HS-27A (cell line): ENCODE measurements at places on chromosomes 11 and 22.

GRCh38 chr11:115580416-115580815, 76.2 kb upstream of the CADM1 start:
- DNase-seq = no peak

GRCh38 chr11:9787981-9788521, 124.2 kb downstream of the SWAP70 start:
- peak; percentile 81 for DNase-seq

- DNase-seq = no peak
Measured at GRCh38 chr11:45625611-45626010, 39.8 kb downstream of the CHST1 start.

GRCh38 chr22:17380359-17381087, 11.3 kb downstream of the CECR2 start:
- DNase-seq = no peak

DNA sequence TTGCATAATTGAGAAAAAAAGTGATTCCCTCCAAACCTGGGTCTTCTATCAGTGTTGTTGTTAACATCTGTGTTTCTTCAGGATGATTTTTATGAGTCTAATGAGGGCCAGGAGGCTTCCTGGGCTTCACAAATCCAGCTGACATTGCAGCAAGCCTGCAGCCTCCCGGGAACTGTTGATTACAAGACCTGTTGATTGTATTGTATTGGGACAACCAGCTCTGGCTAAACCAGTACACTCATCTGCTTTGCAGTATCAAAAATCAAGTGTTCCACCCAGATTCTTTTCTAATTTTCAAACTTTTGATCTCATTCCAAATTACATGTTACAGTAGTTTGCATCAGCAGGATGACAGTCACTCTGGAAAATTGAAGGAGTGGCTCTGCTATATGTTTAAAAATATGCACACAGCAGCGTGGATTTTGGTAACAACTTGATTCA, 16.1 kb upstream of the PRSS23 start:
- DNase-seq = no peak

GRCh38 chr11:127943763-127944162, 643.6 kb downstream of the ETS1 start:
- no peak for DNase-seq

GRCh38 chr11:12411806-12412727, 34.7 kb downstream of the PARVA start:
- DNase-seq = peak; percentile 95

DNA sequence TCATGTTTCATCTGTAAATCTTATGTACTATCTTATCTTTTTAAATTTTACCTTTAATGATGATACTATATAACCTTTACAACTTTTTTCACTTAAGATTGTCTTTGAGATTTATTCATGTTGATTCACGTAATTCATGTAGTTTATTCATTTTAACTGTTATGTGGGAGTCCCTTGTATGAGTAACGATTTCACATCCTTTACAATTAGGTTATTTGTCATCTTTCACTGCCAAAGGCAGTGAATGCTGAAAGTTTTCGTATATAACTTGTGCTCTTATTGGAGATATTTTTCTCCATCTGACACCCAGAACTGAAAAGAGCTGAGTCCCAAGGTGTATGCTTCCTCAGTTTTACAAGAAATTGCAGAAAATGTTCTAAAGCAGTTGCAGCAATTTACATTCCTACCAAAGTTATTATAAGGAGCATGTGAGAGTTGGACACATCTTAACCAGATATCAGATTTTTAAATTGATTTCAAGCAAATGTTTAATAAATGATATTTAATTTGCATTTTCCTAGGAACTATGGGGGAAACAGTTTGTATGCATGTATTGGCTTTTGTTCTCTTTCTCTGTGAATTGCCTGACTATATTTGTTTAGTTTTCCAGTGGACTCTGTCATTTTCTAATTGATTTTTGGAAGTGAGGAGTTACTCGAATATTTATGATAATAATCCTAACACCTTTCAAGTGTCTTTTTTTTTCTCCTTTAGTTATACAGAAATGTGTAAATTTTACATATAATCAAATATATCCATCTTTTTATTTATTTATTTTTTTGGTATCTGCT, 6.4 kb downstream of the ARL14EP start:
- DNase-seq = no peak

DNA sequence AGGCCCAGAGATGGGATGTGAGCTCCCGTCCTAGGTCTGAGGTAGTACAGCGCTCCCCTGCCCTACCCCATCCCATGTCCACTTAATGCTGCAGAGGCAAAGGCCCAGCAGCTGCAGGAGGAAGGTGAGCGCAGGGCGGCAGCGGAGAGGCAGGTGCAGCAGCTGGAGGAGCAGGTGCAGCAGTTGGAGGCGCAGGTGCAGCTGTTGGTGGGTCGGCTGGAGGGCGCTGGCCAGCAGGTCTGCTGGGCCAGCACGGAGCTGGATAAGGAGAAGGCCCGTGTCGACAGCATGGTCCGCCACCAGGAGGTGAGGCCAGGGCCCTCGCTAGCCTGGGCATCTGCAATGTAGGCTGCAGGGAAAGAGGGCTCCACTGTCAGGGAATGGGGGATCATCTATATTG, 15.2 kb downstream of the CCDC157 start:
- no peak for DNase-seq

GRCh38 chr11:124844664-124845079, 20.6 kb upstream of the ROBO3 start:
- DNase-seq = no peak

DNA sequence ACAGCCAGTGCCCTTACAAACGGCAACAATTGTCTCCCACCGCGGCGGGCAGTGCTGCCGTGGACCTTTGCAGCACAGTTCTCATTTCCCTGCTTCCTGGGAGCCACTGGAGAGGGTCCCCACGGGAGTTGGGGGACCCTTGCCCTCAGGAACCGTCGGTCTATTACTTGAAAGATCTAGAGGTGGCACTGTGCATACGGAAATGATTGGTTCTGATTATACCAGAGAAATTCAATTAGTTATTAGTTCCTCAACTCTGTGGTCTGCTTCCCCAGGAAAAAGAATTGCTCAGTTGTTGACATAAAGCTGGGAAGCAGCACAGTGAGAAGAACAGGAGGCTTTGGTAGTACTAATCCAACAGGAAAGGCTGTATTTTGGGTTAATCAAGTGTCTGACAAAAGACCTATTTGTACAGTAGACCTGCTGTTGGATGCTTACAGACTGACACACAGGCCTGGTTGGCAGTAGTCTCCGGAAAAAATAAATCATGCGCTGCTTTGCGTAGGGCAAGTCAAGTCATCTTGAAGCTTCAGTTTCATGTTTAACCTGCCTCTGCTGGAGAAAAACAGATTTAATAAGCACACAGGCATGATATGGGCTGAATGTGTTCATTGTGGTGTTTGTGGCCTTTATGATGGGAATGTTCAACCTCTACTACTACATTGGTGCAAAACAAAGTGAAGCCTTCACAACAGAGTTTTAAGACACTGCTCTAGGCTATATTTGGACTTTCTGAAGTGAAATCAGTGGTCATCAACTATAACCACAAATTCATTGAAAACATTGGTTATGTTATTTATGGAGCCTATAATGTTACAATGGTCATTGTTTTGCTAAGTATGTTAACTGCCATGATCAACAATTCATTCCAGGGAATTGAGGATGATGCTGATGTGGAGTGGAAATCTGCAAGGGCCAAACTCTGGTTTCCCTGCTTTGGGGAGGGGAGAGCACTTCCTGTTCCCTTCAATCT, 54.6 kb upstream of the SC5D start:
- no peak for DNase-seq

DNA sequence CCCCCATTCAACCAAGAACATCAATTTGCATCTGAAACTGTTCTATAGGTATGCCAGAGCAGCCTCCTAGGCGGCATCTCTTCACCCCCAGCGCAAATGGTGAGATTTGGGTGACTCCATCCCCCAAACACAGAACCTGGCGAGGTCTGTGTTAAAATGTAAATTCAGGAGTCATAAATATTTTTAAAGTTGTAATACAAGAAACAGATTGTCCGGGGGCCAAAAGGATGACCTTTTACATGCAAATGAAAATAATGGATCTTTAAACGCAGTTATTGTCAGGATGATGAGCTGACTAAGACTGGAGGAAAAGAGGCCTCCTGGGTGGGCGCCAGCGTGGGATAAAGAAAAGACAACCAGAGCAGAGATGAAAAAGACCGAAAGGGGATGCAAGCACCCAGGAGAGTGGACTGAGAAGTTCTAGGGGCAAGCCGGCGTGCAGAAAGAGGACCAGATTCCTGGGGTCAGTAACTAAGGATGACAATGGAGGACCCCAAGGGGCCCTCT, 16.0 kb upstream of the ADA2 start:
- DNase-seq = no peak

GRCh38 chr11:3037040-3037944, 19.9 kb downstream of the CARS1 start:
- no peak for DNase-seq

- no peak for DNase-seq
Measured at GRCh38 chr11:107623183-107623582, 32.2 kb downstream of the ELMOD1 start.

DNA sequence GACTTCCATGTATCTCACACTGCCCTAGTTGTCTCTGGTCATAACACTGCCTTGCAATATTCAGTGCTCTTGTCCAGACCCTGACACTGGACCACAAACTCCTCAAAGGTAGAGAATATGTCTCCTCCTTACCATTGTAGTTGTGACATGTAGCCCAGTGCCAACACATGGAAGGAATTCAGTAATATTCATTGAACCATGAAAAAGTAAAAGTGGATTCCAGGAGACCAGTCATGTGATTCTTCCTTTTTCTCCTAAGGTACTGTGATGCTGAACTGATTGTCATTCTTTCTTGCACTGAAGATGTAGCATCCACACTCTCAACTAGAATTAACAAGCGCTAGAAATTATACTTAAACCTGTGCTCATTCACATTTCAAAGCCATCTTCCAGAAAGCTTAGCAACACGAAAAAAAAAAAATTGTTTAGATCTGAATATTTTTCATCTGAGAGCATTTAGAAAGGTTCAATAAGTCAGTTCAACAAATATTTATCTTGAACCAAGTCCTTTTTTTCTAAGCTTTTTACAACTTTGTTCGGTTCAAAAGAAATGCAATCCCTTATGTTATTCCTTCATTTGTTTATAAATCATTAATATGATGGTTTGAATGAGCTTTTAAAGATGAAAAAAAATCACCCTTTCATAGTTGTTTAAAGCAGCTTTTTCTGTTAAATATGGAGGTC, 224.7 kb upstream of the BLID start:
- DNase-seq = no peak

GRCh38 chr22:33832558-33833151, 87.6 kb downstream of the LARGE1 start:
- no peak for DNase-seq

DNA sequence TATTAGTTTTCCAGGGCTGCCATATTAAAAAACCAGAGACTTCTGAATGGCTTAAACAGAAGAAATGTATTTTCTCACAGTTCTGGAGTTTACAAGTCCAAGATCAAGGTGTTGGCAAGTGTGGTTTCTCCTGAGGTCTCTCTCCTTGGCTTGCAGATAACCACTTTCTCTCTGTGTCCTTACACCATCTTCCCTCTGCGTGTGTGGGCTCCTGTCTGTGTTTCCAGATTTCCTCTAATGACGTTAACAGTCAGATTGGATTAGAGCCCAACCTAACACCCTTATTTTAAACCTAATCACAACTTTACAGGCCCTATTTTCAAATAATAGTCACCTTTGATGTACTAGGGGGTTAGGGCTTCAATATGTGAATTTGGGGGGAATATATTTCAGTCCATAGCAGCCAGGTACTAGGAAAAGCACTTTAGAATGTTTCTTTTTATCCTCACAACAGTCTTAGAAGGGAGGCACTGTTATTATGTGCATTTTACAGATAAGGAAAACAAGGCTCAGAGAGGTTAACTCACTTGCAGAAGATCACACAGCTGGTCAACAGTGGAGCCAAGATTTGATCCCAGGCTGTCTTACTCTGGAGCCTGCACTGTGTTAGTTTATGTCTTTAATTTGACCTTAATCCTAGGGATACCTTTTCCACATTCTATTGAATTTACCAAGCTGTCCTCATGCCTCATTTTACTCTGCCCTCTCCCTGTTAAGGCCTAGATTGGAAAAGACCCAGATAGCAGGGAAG, 116.4 kb upstream of the CRYBB3 start:
- no peak for DNase-seq

DNA sequence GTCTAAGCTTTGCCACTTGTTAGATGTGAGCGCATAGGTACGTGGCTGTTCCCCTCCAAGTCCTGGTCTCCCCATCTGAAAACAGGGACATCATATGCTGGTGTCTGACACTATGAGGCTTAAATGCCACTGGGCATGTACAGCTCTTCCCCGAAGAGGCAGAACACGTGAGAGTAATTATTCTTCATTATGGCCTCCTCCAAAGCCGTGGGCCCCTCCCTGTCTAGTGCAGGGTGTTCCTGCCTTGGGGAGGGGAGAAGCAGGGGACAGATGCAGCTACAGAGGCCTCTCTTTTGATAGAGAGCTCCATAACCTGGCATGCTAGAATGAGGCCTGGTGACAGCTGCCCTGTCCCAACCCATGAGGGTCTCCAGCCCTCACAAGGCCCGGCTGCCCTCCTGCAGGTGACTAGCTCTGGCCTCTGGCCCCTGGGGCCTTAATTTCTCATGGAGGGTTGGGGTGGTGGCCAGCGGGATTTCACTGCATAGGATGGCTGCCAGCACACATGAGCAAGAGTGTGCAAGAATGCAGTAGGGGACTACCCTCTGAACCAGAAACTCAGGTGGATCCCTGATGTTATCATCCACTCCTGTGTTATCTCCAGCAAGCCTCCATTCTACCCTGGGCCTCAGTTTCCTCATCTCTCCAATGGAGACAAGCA, 334.6 kb downstream of the MN1 start:
- DNase-seq = no peak

- DNase-seq = no peak
Measured at GRCh38 chr11:93648158-93648557, 13.3 kb upstream of the CEP295 start.

DNA sequence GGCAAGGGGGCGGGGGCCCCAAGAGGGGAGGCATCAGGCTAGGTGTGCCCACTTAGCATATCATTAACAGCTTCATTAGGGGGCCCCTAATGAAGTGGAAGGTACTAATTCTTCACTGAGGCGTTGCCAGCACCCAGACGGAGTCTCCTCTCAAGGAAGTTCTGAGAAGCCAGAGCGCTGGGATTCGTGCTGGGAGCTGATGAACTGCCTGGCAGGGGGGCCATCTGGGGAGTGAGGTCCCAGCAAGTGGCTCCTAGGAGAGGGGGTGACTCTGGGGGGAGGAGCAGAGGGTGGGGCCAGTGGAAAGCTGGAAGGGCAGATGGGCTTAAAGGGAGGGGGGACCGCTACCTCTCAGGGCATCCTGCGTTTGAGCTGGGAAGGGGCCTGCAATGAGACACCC, 29.8 kb downstream of the DAGLA start:
- DNase-seq = no peak

- no peak for DNase-seq
Measured at GRCh38 chr11:3952715-3953114, 97.3 kb downstream of the STIM1 start.

DNA sequence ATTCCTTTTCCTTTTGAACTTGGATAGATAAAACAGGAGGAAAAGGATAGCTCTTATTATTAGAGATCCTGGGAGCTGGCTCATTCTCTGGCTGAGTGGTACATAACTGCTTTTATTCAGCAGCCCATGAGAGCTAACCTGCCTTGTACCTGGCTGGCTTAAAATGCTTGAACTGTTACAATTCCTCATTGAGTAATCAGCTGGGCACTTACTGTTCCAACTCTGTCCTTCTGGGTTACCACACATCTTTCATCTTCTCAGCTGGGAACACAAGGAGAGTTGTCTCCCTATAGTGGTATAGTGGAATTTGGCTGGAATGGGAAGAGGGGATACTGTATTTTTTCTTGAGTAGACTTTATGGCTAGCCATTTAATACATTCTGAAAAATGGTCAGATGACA, 39.8 kb upstream of the SPTBN2 start:
- no peak for DNase-seq

GRCh38 chr11:66411323-66411722, 9.5 kb upstream of the NPAS4 start:
- no peak for DNase-seq
